ENCODE measurements at places on chromosomes 3 and 15.

DNA sequence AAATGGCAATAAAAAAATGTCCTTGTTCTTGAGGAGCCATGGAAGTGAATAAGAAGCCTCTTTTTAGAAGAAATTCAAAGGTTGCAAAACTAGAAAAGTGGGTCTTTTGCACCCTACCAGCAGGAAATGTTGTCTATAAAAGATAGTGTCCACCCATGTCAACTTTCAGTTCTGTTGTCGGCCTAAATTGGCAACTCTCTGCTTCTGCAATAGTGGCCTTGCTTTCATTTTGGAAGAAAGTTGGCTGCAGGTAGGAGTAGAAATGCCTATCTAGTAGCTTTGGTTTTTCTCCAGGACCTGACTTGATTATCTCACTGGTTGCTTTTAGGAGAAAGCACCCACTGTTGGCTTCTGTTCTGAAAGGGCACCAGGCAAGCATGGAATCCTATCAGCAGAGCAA is 85.4 kb downstream of the TMEM108 start:
- DNase-seq, result no peak

- DNase-seq, result no peak
These were observed 4.9 kb downstream of the PRRT3 start for GRCh38 chr3:9947025-9947995.

DNA sequence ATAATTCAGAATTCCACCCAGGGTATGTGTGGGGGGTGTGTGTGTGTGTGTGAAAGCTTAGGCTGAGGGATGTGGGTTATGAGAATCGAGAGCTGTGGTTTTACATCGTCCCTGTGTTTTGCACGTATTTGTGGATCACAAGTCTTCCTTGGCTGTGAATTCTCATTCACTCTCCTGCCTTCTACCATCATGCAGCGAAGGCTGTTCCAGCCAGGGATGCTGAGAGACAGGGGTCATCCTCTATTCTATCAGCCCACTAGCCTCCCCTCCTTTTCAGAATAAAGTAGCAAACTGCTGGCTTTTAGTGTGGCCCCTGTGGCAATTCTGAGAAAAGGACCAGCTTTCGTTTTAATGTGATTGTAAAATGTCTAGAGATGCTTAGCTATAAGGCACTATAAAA is 460.6 kb upstream of the NR2F2 start:
- DNase-seq, result no peak

DNA sequence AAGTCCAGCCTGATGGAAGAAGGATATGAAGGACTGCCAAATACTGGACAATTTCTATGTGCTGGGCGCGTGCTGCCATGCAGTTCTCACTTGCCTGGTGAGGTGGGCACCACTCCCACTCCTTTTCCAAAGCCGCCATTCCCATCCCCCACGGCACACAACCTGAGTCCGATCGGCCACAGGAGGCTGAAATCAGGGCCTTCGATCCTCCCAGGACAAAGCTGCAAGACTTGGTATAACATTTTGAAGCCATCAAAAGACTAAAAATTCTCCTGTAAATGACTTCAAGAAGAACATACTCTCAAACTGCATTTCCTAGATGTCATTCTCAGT is 3.1 kb upstream of the MAP6D1 start:
- no peak for DNase-seq

DNA sequence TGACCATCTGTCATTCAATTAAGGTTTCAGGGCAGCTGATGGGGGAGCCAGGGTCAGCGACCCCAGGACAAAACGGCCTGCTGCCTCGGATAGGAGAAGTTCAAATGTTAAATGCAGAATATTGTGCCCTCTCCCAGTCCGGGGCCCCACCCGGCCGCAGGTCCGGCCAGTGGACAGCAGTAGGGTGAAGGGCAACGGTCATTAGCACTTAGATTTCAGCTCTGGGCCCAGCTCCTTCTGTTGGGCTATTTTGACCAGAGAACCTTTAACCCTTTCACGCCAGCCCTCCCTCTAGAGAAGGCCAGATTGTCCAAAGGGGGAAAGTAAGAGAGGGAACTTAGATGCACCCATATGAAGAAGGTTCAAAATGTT is 16.1 kb upstream of the ONECUT1 start:
- no peak for DNase-seq

DNA sequence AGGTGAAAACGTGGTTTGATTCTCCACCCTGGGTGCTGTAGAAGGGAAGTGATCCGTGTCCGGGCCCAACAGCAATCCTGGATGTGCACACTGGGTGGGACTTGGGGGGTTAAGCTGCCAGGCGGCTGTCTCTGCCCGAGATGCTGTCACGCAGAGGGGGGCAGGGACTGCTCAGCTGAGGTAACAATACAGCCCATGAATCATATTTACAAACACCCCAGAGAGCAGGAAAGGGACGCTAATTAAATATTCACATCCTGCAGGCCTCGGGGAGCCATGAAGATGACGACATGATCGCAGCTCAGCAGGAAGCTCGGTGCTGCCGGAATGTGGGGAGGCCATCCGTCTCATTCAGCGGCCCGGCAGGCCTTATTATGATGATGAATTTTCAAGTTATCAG is 17.9 kb upstream of the CRABP1 start:
- DNase-seq, result no peak

- no peak for DNase-seq
These were observed 32.8 kb downstream of the XXYLT1 start for GRCh38 chr3:195238081-195238571.

DNA sequence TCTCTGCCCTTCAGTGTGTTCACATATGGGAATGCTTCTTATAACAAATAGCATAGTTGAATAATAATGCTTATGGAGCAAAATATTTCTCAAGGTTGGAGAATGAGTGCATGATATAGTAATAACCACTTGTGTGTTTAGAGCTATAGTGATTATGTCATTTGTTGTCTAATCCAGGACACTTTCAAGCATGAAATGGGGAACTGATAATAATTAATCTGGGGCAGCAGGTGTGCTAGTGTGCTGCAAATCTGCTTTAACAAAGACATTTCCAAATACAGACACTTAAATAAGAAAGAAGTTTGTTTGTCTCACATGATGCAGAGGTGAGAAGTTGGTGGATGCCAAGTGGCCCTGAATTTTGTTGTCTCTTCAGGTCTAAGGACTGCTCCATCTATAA is 579.3 kb upstream of the GRM7 start:
- DNase-seq, result no peak

DNA sequence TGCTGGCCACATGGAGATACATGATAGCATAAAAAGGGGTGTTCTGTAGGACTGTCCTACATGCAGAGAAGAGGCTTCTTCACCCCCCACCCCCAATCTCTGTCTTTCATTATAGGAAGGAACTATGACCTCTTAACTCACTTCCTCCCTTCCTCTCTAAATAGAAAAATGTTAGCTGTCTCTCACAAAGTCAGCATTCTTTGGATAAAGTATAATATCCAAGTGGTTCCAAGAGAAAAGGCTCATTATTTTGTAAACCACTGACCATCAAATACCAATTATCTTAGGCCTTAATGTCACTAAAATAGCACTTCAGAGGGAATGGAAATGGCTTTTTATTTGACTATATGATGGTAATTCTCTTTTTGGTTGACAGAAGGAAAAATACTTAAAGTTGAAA is 95.3 kb upstream of the SLC2A2 start:
- no peak for DNase-seq

- DNase-seq, result no peak
These were observed 27.0 kb upstream of the TRPM1 start for GRCh38 chr15:31128477-31128876.

DNA sequence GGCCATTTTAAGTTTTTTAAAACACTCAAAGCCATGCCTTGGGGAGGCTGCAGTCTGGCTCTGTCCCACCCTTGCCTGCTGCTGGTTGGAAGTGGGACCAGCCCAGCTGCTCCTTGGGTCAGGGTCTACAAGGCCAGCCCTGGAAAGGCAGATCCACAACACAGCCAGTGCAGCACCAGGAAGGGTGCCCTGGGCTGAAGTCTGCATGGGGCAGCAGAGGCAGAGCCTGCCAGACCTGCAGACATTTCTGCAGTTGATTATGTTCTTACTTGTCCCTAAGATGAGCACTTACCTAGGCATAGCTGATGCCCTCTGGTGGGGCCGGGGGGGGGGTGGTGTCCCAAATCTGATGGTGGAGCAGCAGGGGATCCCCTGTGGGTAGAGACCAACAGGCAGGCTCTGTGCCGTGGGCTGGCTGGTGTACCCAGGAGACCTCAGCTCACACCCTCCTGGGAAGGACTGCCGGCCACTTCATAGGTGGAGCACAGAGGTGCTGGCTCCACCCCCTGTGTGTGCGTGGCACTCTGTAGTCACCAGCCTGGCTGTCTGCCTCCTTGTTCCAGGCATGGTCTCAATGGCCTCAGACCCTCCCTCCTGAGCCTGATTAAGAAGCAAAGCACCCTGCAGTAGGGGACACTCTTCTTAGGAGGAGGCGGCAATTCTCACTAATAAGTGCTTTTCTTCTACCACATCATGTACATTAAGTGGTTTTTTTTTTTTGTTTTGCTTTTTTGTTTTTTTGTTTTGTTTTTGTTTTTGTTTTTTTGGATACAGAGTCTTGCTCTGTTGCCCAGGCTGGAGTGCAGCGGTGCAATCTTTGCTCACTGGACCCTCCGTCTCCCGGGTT is 97.4 kb upstream of the KLF13 start:
- DNase-seq, result no peak

- no peak for DNase-seq
These were observed 112.8 kb downstream of the OSBPL10 start for GRCh38 chr3:31868236-31868635.

DNA sequence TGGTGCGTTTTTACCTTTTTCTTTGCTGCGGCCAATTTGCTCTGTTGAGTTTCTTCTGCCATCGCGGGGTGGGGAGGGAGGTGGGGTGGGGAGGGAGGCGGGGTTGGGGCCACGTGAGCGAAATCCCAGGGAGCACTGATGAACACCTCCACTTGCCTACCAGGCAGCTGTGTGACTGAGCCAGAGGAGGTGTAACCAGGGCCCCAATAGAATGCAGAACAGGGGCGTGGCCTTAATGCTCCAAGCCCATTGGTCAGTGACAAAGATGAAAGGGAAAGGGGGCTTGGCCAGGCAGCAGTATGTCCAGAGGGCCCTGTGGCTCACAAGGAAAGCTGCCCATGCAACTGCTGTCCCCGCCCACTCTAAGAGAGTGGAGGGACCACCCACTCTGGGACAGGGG is 21.4 kb upstream of the OR4F6 start:
- DNase-seq, result no peak

GRCh38 chr3:62622553-62623174 is 249.3 kb upstream of the FEZF2 start:
- DNase-seq, result peak; percentile 13

GRCh38 chr3:52231502-52232278 is 6.2 kb upstream of the TLR9 start:
- peak; percentile 72 for DNase-seq

GRCh38 chr3:19866751-19867347 is 67.2 kb downstream of the EFHB start:
- DNase-seq, result peak; percentile 47

- DNase-seq, result no peak
These were observed 159.3 kb upstream of the DPH6 start for GRCh38 chr15:35705030-35705883.

DNA sequence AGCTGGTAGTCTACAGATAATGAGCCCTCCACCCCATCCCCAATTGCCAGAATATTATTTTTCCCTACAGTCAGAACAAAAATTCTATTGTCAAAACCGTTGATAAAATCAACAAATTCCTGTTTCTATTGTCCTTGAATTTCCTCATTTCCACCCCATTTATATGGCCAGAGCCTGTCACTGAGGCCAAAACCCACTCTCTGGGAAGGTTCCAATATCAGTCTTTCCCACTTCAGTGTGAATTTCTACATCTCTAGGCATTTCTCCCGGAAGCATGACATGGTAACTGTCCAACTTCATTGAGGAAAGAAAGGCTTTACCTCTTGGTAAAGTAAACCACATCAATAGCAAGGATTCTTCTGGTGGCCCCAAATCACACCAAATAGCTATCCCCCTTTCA is 41.6 kb downstream of the C2CD4A start:
- no peak for DNase-seq

GRCh38 chr15:50128266-50128665 is 9.2 kb upstream of the ATP8B4 start:
- DNase-seq, result peak; percentile 81

DNA sequence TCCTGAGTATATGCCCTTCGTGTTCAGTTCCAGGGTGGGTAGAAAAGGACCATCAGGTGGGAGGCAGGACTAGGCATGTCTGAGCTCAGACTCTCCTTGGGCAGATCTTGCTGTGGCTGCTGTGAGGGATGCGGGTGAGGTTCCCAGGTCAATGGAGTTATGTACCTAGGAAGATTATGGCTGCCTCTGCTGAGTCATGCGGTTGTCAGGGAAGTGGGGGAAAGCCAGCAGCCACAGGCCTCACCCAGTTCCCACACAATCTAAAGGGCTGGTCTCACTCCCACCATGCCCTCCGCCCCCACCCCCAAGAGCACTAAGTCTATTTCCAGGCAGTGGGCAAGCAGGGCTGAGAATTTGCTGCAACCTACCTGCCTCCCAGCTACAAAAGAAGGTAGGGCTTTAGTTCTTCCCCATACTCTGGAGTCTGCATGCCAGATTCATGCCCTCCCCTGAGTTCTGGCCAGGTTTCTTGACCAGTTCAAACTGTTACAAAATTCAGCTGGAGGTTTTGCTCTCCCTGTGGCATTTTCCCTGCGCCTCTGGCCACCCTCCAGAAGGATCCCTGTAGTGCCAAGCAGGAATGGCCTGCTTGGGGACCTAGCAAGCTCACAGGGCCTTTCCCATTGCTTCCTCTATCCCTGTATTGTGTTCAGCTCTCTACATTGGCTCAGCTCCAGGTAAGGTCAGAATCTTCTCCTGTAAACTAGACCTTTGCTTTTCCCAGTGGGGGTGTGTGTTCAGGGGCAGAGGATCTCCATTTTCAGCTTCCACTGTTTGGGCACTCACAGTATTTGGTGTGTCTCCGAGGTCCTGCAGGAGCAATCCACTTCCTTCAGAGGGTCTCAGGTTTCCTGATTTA is 12.7 kb upstream of the TMCO5A start:
- DNase-seq, result no peak

GRCh38 chr3:41148901-41149300 is 50.4 kb upstream of the CTNNB1 start:
- no peak for DNase-seq

- DNase-seq, result no peak
These were observed 232.0 kb downstream of the CLSTN2 start for GRCh38 chr3:140166861-140167599.

GRCh38 chr3:55611121-55611520 is 124.0 kb upstream of the WNT5A start:
- DNase-seq, result no peak

DNA sequence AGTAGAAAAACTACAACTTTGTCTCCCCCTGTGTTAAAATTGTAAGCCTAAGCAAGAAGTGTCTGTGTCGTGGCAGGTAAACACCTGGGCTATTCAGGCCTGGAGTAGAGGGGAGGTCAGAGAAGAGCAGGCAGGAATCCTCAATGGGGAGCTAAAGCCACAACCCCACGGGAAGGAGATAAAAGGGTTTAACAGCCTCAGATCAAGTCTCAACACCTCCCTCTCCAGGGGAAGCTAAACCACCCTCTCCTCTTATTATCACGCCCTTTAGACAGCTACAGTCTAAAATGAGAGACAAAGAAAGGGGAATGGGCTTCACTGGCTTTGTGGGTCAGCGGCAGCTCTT is 11.6 kb downstream of the ETV5 start:
- no peak for DNase-seq

Data from inflammatory macrophage treated with lipopolysaccharide for 4 hours (primary cell).